GF-D8 (cell line): ENCODE measurements at places on chromosomes 12 and 14.

DNA sequence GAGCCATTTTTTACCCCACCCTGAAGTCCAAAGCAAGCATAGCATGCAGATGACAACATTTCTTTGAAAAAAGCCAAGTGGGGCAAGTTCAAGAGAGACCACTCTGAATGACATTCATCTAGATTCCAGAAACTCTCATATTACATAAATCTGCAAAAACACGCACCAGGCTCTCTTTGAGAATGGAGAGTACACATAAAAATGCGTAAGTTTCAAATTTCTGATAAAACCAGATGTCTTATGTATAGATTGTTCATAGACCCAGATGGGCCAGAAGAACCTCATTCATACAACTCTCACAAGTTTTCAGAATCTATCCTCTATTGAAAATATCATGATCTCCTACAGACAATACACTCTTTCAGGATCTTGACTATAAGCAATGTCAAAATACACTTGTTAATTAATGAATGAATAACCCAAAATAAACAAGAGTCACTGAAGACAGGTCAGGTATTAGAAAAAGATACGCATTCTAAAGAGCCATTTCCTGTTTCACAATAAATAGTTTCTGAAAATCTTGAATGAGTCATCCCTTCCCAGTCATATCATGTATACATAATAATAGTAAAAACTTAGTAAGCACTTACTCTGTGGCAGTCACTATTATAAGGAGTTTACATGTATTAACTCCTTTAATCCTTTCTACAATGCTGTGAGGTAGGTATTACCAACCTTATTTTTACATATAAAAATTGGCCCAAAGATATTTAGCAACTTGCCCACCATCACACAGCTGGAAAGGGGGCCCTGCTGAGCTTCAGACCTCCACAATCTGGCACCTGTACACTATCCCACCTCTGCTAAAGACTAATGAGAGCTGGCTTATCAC, 72.0 kb downstream of the PPP2R5E start:
- DNase-seq: no peak

DNA sequence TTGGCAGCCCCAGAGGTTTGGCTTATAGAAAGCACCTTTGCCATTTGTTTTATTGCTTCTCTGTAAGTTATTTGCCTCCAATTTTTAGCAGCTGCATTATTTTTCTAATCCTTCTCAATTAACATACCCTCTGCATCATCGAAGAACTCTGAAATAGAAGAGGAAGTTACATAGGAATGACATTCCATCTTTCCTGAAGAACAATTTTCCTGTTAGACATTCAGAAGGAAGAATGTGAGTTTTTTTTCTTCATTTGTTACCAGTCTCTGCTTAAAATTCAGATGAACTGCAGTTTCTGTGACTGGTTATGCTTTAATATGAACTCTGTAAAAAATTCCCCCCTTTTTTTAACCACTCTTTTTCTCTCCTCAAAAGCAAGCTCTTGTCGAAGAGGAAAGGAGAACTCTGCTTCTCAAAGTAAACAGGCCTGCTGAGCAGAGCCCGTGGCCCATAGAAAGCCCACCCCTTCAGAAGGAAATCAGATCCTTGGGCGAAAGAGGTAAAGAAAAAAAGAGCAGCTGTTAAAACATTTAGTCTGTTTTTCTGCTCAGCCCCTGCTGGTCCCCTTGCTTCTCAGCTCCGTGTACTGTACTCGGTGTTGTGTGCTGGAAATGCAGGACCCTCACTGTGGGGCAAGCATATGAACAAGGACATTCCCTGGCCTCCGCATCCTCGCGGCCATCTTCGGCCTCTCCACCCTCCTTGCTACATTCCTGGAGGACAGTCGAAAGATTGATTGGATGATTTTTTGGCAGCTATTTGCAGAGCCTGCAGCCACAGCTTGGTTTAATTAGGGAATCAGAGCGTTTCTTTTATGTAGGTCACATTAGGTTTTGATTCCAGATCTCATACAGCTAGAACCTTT, 164.4 kb upstream of the LRIG3 start:
- DNase-seq: no peak

- DNase-seq: no peak
Observed at GRCh38 chr12:29713729-29714128, 70.0 kb downstream of the TMTC1 start.

GRCh38 chr14:59484639-59485175, 390 bp downstream of the JKAMP start:
- peak; percentile 46 for DNase-seq

DNA sequence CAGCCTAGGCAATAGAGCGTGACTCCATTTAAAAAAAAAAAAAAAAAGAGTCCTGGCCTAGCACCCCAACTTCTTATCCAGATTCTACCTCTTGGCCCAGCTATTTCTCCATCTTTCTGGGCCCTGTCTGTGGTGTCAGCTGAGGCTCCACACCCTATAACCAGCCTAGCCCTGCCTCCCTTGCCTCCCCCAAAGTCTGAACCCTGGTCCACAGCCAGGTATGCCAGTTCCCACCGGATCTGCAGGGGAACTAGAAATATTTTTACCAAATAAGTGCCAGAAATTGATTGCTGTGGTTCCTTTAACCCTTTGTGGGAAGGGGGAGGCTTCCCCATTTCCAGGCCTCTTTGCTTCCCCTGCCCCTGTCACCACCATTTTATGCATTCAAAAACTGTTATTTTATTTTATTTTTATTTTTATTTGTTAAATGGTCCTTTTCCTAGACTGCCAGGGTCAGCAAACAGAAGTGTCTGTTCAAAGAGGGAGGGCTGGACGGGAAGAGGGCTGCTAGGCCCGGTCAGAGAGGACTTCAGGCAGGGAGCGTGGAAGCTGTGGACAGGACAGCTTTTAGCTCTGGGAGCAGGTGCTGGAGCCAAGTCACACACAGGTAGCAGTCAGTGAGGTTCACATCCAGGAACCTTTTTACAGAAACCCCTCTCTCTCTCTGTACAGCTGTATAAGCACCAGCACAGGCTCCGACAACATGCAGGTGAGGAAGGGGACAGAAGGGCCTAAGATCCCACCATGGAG, 23.2 kb downstream of the TTC9 start:
- DNase-seq: no peak

DNA sequence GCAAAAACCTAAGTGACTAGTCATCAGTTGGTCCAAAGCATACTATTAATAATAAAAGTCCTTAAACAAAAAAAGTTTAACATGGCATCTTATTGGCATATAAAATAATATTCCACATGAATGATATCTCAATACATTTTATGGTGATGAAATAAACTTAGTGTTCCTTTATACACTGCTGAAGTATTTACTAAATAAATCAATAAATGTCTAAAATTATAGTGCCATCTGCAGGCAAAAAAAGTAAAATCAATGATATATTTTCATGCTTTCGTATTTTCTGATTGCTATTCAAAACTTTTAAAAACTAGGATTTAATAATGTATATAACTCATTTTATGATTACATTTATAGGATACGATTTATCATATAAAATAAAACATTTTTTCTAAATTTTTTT, 30.5 kb downstream of the PUS7L start:
- DNase-seq: no peak

- no peak for DNase-seq
Observed at GRCh38 chr14:55071870-55072640, 20.6 kb downstream of the MAPK1IP1L start.

- peak; percentile 47 for DNase-seq
Observed at GRCh38 chr12:49358483-49359141, 8.7 kb upstream of the SPATS2 start.
